Activated T-cell treated with anti-CD3 and anti-CD28 coated beads, Interleukin-2, amount 50 U/mL, for 4 hours (primary cell): ENCODE measurements at places on chromosomes 3 and 15. TPM values are rescaled to one million over a fixed set of nuclear protein-coding genes. Genes with fewer than 3 reads are reported as not detected.

MCF2L2 gene
- 0.58 TPM for total RNA-seq

H1-8 gene
- total RNA-seq, result not detected

RTP3 gene
- not detected for total RNA-seq

SNX22 gene
- total RNA-seq, result 0.30 TPM

COL6A5 gene
- not detected for total RNA-seq

TMEM108 gene
- total RNA-seq, result not detected

SLC28A2 gene
- not detected for total RNA-seq

DISP2 gene
- total RNA-seq, result 0.08 TPM

SEMA6D gene
- total RNA-seq, result not detected

TM2D3 gene
- total RNA-seq, result 89.8 TPM

DNAH12 gene
- not detected for total RNA-seq

DZIP1L gene
- not detected for total RNA-seq

HDGFL3 gene
- total RNA-seq, result 10.9 TPM

TERC gene
- 38.7 TPM for total RNA-seq

SMCO1 gene
- total RNA-seq, result not detected

- DNase-seq, result no peak
Observed at GRCh38 chr15:100663915-100664281, 61.5 kb downstream of the ASB7 start.

- DNase-seq, result no peak
Observed at GRCh38 chr15:29266052-29266582, 3.5 kb downstream of the NSMCE3 start.

GRCh38 chr3:123523023-123523412 is 61.8 kb downstream of the HACD2 start:
- DNase-seq, result no peak

DNA sequence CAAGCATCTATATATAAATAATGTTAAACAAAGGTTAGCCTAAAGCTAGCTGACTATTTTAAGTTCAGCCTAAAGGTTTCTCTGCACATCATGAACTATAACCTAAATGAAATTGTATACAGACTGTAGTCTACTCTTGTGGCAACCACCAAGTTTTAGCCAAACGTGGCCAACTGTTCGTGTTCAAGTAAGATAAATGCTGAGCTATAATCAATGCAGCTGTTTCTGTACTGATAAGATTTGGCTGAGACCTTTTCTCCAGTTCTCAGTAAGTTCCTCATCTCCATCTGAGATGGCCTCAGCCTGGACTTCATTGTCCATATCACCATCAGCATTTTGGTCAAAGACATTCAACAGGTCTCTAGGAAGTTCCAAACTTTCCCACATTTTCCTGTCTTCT is 43.7 kb upstream of the IGSF10 start:
- no peak for DNase-seq

GRCh38 chr3:71056327-71056726 is 527.2 kb downstream of the FOXP1 start:
- no peak for DNase-seq

DNA sequence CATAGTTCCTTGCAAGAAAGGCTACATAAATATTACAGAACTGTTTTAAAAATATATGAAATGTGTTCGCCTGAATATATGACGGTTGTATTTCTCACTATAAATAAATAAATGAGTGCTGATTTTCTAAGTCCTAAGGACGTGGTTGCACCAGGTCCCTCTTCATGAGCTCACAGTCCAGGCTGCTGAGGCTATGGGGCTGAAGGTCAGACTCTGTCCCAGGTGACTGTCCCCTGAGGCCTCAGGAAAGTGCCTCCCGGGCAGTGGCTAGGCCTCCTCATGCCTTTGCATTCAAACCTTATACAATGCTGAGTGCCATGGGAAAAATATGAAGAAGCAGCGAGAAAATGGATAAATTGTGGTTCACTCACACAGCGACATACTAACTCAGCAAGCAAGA is 43.5 kb upstream of the SSR3 start:
- DNase-seq, result no peak

GRCh38 chr3:30426293-30426993 is 180.0 kb upstream of the TGFBR2 start:
- DNase-seq, result no peak

DNA sequence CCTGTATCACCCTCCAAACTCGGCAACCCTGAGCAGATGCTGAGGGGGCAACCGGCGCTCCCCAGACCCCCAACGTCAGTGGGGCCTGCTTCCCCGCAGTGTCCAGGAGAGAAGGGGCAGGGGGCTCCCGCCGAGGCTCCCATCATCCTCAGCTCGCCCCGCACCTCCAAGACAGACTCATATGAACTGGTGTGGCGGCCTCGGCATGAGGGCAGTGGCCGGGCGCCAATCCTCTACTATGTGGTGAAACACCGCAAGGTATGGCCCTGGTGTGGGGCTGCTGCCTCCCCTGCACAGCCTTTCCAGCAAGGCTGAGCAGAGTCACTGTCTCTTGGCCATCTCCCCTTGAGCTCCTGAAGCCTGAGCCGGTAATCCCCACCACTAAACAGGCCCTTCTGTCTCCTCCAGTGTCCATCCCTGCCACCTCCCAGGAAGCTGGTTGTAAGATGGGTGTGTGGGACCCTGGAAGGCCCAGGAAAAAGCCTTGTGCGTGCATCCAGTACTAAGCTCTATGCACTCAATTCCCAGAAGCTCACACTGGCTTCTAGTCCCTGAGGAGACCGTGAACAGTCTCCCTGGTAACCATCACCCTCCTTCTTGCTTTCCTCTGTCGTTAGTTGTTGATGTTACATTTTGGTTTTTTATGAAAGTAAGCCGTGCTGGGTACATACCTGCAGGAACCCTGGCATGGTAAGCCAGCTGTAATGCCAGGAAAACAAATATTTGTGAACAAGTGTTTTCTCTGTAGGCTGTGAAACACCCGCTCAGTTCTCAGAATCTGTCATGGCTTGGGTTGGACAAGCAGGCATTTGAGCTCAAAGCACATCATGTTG is 63.3 kb downstream of the BOC start:
- no peak for DNase-seq

GRCh38 chr15:81175496-81175895 is 21.2 kb upstream of the IL16 start:
- no peak for DNase-seq

- no peak for DNase-seq
Observed at GRCh38 chr3:118641608-118642007, 393.0 kb downstream of the IGSF11 start.

GRCh38 chr3:135412475-135412874 is 553.1 kb upstream of the PPP2R3A start:
- DNase-seq, result no peak

DNA sequence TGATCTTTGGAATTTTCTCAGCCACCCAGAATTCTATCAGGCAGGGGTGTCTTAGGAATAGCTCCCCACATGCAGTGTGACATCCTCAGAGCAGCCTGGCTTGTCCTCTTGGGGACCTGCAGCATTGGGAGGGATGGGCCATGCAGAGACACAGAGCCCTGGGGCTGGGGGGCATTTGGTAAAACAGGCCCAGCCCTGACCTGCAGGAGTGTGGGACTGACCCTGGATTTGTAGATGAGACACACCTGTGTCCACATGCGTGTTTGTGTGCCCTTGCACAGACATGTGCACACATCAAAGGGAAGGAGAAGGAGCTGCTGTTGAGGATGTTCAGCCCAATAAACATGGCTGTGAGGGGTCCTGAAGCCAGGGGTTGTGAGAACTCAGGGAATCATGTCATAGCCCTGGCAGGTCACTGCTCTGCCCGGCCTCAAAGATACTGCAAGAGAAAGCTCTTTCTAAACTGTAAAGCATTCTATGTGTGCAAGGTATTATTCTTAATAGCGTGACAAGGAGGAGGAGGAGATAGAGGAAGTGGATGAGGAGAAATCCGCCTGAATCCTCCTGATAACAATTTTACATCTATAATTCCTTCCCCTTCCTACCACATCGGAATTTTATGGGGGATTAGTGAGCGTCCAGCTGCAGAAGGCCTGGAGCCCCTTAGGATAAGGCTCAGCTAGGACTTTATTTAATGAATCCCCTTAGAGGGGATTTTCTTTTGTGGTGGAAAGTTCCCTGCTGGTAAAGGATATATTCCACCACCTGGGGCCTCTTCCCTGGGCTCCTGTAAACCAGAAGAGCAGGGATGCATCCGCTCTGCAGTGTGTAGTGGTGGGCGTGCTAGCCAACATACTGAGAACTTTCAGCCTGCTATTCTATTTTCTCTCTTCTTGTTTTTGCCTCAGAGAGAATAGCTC is 245.5 kb downstream of the EPHB1 start:
- no peak for DNase-seq

DNA sequence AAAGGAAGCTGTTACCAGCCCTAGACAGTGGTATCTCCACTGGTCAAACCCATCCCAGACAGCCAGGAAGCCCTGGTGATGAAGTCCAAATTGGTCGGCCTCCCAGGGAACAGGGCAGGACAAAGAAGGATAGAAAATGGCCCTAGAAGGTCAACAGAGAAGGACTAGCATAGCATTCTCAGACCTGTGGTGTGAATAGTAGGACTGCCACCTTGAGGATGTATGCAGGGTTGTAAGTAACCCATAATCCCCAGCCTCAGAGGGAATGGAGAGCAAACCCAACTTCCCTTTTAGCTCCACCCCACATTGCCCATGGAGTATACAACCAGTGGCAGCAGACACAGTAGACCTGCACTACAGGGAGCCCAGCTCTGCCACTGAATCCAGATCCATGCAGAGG is 68.6 kb upstream of the EIF1B start:
- no peak for DNase-seq

DNA sequence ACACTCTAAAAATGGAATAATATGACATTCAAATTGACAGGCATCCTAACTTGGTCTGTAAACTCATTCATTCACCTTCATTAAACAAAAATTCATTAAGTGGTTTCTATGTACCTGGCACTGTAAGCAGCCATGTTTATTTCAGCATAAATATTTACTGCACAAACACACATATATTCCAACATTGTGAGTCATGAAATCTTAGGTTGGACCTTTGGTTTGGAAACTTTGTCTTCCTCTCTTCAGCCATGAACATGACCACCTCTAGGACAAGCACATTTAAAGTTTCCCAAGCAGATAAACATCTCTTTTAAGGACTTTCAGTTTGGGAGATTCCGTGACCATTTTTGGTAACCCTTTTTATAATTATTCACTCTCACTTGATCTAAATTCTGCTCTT is 131.8 kb downstream of the TPRG1 start:
- DNase-seq, result no peak

DNA sequence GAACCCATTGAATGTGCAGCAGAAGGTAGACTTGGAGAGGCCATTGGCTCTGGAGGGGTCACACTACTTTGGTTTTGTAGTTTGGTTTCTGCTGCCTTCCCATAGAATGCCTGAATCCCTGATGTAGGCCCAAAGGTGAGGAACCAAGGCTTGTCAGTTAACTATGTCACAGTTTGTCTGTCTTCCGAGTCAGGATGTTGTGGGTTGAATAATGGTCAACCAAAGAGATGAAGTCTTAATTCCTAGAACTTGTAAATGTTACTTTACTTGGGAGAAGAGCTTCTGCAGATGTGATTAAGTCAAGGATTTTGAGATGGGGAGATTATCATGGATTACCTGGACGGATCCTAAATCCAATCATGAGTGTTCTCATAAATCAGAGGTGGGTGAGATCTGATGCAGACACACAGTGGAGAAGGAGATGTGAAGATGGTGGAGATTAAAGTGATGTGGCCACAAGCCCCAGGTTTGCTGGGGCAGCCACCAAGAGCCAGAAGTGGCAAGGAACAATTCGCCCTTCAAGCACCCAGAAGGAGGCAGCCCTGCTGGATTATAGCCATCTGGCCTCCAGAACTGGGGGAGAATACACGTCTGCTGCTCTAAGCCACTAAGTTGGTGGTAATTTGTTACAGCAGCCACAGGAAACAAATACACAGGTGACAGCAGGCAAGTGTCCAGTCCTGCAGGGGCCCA is 2.3 kb upstream of the CCR8 start:
- DNase-seq, result no peak

- no peak for DNase-seq
Observed at GRCh38 chr3:71214797-71215196, 368.7 kb downstream of the FOXP1 start.

GRCh38 chr3:155496206-155496605 is 202.7 kb upstream of the STRIT1 start:
- DNase-seq, result no peak

GRCh38 chr3:152026033-152026556 is 152.7 kb downstream of the SUCNR1 start:
- no peak for DNase-seq

DNA sequence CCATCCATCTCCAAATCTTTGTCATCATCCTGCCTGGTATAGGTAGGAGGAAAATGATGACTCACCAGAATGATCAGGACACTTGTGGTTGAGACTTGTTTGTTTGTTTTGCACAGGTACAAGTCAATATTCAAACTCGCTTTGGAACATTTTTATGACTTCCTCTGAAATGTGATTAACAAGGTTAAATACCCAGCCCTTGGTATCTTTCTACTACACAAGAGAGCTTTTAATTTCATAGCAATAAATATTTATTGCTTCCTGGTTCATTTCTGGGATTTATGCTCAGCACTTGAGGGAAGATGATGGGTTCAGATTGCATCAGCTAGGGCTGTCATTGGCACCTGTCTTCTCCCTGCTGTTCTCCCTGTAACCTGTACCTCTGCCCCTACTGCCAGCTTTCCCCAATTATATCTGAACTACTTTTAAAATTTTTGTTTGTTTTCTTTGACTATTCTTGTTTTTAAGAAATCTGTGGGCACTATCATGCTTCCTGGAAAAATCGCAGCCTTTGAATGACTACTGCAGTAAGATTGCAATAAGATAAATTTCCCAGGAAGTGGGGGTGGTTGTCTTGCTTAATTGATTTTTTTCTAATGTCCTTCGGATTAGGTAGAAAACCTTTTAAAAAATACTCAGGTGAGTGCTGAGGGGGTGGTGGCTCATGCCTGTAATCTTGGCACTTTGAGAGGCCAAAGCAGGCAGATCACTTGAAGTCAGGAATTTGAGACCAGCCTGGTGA is 24.3 kb upstream of the GCNT3 start:
- no peak for DNase-seq

DNA sequence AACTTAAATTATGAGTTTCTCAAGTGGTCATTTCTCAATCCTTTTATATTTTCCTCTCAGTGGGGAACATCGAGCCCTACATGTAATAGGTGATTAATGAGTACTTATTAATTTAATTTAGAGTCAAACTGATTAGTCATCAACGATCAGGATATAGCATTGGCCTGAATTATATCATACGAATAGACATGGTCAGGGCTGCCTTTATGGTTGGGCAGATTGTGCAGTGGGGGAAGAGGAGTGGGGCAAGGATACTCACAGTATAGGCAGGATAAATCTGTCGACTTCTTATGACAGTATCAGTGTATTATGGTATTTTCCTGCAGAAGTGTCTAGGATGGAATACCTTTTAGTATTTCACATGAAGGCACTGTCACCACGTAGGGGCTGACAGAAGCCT is 27.0 kb downstream of the C2CD4A start:
- no peak for DNase-seq

GRCh38 chr3:51934139-51934850 is 7.4 kb downstream of the RRP9 start:
- no peak for DNase-seq

- DNase-seq, result peak; percentile 47
Observed at GRCh38 chr3:56878074-56878473, 76.3 kb upstream of the ARHGEF3 start.

GRCh38 chr3:126329927-126330725 is 27.1 kb downstream of the KLF15 start:
- DNase-seq, result no peak

- no peak for DNase-seq
Observed at GRCh38 chr3:180594631-180595558, 7.1 kb upstream of the TTC14 start.
